ENCODE measurements at places on chromosomes 3 and 15.

GRCh38 chr3:57095363-57095762, 34.9 kb downstream of the SPATA12 start:
- no peak for DNase-seq

- DNase-seq: no peak
Observed at GRCh38 chr3:50610181-50610971, 1.2 kb downstream of the CISH start.

GRCh38 chr3:32606960-32607359, 36.3 kb upstream of the DYNC1LI1 start:
- DNase-seq: no peak

GRCh38 chr15:52503788-52504496, 24.7 kb downstream of the MYO5A start:
- DNase-seq: no peak

DNA sequence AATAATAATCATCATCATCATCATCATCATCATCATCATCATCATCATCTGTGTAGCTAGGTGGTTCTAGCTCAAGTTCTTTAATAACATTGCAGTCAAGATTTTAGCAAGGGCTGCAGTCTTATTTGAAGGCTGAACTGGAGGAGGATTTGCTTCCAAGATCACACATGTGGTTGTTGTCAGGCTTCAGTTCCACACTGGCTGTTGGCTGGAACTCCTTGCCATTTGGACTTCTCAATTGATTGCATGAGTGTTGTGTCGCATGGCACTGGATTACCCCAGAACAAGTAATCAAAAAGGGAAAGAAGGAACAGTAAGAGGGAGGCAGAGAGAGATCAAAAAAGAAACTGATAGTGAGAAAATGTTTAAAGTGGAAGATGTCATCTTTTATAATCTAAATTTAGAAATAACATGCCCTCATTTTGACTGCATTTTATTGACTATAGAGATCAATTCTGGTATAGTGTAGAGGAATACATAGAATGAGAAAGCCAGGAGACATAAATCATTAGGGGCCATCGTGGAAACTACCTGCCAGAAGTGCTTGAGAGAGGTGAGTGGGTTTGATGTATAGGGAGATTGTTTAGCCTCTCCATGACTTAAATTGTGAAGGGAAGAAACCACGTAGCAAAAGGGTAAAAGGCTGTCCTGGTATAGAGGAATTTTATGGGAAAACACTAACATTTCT, 346.6 kb upstream of the RBMS3 start:
- no peak for DNase-seq

DNA sequence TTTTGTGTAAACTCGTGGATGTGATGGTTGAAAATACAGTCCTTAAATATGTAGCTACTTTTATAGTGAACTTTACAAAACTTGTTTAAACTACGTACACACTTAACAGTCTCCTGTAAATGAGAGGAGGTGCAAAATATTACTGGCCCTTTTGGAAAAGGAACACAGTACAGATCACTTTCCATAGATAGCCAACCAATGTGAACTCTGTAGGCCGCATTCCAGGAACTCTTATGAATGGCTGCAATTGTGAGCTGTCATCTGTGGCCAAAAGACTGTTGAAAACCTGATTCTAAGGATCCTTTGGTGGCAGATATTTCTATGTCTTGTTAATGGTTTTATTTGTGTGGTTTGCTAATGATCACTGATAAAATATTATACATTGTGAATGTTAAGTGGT, 6.2 kb downstream of the TSC22D2 start:
- peak; percentile 49 for DNase-seq

DNA sequence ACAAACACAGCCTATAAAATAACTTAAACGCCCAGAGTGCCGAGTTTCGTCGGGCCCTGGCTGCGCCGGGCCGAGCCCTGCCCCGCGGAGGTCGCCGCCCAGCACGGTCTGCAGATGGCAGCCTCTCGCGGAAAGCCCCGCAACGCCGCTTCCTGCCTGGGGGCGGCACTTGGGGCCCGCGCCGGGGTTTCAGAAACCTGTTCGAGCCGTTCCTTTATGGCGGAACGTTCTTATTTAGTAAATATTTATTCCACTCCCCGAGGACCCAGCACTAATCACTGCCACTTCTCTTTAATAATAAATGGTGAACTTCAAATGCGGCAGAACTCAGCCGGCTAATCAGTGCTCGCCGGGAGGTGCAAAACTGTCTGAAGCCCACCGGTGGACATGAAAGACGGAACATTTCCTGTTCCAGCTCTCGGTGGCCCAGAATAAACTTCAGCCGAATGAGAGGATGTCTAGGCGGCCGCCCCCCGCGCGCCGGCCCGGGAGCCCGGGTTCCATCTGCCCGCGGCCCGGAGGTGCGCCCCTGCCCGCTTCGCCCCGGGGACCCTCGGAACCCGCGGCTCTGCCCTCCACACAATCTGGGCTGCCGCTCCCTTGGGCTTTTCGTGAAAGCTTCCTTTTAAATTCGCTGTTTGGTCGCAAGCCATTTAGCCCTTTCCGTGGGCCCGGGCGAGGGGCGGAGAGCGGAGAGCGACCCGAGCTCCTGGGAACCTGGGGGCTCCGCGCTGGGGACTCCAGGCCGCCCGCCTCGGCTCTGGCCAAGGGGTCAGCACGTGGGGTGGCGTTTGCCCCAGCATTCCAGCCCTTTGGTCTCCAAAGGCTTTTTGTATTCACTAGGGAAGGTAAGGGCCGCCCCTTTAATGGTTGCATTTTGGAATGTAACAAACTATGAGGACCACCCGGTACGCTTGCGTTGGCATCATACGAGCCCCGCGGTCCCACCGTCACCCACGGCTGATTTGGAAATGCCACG, 110.8 kb upstream of the ATP11B start:
- DNase-seq: peak; percentile 69

- DNase-seq: no peak
Observed at GRCh38 chr15:36571301-36571700, 8.1 kb upstream of the CDIN1 start.

DNA sequence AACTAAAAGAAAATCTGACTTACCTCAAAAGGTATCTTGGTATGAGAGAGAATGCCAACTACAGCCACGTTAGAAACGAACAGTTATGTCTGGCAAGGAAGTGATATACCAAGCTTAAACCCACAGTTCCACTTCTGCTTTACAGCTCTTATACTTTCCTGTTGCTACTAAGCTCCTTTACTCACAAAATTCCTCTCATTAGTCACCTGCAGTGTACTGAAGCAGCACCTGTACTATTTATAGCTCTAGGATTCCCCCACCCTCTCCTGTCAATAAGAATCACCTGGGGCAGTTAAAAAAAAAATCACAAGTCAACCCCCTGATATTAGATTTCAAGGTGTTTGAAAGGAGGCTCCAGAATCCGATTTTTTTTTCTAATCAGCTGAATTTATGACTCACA, 2.9 kb upstream of the TMEM266 start:
- no peak for DNase-seq

GRCh38 chr3:89276116-89276515, 168.7 kb downstream of the EPHA3 start:
- no peak for DNase-seq

- DNase-seq: no peak
Observed at GRCh38 chr15:81165535-81165934, 31.1 kb upstream of the IL16 start.

GRCh38 chr15:65743637-65744252, 48.3 kb downstream of the DENND4A start:
- DNase-seq: no peak

DNA sequence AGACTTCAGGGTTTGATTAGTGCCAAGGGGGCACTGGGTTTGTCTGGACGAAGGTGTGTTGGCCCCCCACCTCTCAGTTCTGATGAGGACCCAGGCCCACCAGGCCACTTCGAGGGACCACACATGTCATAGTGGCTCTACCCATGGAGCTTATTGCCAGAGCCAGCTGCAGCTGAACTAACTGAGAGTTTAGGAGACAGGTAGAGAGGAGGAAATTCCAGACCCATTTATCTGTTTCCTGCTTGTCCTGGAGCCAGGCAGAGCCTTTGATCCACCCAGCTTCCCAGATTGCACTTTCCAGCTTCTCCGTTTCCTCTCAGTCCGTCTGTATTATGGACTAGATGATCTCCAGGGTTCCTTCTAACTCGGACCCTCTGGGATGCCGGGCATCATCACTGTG, 20.9 kb downstream of the SLC24A1 start:
- DNase-seq: no peak

DNA sequence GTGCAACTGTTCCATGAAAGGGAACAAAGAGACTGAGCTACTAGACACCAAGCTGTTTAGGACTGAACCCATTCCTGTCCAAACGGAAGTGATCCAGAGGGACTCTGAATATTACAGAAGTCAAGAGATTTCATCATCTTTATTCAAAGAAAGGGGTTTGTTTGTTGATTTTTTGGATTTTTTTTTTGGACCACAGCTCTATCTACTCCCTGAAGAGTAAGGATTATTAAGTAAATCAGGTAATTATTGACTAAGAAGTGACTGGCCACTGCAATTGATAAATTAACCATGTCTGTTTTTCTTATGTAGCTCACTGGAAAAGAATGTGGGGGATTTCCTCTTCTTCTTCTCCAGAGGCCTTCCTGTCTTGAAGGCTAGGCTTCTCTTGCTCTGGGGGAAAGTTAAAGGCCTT, 146.6 kb upstream of the TPM1 start:
- DNase-seq: no peak

- DNase-seq: no peak
Observed at GRCh38 chr3:143089965-143090364, 29.6 kb upstream of the CHST2 start.

- no peak for DNase-seq
Observed at GRCh38 chr15:63372018-63372705, 9.5 kb downstream of the CA12 start.

GRCh38 chr3:172591876-172592771, 68.9 kb upstream of the TNFSF10 start:
- DNase-seq: no peak

GRCh38 chr15:76512971-76513370, 176.4 kb downstream of the ISL2 start:
- no peak for DNase-seq

GRCh38 chr3:67123914-67124313, 125.8 kb downstream of the KBTBD8 start:
- DNase-seq: no peak

DNA sequence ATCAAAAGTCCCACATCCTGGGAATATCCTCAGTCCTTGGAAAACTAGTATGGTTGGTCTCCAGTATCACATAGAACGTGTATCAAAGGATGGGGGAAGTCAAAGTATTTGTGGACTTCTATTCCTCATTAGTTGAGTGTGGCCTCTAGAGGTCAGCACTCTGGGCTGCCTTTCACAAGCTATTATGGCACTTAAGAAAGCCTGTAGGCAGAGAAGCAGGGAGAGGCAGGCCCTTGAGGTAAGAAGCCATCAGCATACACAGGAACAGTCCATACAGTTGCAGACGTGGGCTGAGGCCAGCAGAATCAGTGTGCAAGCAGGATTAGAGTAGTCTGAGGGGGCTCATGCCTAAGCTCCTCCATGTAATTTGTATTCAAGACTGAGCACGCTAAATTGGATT, 341.7 kb downstream of the CLSTN2 start:
- DNase-seq: no peak

- peak; percentile 84 for DNase-seq
Observed at GRCh38 chr15:31236184-31237042, 90.2 kb upstream of the KLF13 start.

DNA sequence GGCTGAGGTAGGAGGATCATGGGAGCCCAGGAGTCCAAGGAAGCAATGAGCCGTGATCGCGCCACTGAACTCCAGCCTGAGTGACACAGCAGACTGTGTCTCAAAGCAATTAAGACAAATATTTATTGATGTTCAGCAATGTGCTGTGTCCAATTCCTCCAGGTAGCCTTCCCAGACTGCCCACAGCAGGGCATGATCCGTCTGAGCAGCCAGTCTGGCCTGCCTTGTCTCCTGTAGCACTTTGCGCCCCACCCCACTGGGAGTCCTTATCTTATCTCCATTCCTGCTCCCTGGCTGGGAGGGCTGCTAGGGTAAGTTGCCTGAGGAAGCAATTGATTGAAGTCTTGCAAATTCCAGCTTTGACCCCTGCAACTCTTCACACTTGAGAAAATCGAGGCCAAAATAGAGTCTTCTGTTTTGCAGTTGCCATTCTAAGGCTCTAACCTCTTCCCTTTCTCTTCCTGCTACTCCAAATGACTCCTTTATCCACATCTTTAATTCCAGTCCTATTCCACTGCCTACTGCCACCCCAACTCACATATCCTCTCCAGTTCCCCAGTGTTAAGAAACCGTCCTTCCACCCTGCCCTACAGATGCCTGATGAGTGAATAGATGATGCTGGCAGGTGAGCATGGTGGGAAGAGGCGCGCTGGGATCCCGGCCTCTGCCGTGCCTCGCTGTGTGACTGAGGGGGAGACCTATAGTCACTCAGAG, 26.9 kb upstream of the LCTL start:
- DNase-seq: no peak

DNA sequence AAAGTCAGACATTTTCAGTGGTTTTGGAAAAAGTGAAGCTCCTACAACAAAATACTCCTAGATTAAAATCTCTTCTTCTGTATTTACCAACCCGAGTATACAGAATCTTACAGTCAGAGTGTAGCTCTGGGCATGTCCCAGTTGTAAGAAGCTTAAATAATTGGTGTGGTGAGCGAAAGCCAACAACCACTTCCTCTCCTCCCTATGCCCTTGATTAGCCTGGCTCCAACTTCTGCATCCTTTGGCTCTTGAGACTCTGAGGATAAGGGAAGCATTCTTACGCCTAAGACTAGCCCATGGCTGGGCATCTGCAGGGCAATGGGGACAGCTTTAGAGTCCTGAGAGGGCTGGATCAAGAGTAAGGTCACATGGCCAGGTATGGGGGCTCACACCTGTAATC, 25.5 kb downstream of the RFT1 start:
- no peak for DNase-seq

GRCh38 chr3:78204977-78205376, 1165.1 kb downstream of the ROBO2 start:
- peak; percentile 18 for DNase-seq

DNA sequence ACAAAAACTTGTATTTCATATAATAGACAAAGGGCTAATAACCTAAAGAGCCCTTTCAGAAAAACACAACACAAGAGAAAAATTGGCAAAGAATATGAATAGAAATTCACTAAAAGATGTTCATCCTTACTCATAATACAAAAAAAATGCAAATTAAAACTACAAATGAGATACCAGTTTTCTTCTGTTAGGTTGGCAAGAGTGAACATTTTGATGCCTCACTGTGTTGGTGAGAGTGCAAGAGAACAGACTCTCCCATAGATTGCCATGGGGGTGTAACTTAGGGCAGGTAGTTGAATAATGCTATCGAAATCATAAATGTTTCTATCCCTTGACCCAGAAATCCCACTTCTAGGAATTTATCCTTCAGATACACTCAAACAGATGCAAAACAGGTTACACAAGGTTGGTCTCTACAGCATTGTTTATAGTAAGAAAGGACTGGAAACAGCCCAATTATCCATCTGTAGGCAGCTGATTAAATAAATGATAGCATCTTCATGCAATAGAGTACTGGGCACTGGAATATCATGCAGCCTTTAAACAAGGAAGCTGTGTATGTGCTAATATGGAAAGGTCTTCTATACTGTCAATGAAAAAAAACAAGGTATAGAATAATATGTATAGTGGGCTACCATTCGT, 146.3 kb downstream of the TLE3 start:
- DNase-seq: peak; percentile 77
